KBM-7 (cell line): ENCODE measurements at places on chromosomes 7 and 10.

- DNase-seq, result peak; percentile 37
Observed at GRCh38 chr7:155533827-155534690, 12.3 kb downstream of the CNPY1 start.

DNA sequence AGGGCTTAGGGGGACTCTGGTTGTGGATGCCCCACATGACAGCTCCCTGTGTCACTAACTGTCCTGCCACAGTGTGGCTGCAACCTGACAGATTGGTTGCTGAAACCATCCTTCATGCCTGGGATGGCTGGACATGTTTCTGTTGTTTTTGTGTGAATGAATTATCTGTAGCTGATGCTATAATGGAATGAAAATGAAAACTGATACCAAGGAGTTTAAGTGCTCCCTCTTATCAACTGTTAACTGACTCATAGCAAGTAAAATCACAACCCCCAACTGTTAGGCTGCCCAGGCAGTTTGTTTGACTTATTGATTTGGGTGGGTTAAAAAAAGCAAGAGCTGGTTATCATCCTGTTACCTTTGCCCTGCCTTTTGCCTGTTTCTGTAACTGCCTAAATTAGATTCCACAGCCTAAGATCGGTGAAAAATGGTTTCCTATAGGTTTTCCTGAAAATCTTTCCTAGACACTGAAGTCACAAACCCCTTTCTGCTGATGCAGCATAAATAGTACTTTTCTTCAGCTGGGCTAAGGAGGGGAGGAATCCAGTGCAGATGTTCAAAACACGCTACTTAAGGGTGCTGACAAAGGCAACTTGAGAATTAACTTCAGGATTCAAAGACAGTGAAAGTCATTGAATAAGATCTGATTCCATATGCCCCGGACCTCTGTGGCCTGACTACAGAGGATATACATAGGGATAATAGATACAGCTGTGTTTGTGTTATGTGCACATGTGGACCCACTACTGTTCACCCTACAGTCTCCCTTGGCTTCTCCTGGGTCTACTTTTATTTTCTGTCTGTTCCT, 5.7 kb downstream of the FRAT2 start:
- DNase-seq, result no peak

DNA sequence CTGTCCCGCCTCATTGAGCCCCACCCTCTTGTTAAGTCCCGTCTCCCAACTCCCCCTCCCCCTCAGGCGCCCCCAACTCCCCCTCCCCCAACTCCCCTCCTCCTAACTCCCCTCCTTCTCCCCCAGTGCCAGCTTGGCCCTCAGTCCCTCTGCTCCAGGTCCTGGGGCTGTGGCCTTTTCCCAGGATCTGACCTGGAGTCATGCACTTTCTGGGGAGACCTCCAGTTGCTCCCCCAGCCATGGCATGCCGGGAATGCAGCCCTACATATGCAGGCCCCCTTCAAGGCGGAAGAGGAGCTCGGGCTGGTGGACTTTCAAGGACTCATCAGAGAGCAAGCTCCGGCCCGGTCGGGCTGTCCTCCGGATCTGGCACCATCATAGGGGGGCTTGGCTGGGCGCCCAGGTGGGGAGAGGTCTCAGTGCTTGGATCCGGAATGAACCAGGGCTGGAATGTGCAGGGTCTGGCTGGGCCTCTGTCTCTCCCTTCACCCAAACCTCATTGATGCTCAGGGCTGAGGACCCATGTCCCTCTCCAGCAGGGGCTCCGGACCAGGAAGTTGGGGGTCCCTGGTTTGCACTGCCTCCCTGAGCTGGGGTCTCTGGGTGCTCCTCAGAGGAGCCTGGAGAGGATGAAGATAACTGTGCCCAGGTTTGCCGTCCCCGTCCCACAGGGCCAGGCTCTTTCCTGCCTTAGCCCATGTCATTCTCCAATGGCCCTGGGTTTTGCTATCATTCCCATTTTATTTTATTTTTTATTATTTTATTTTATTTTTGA, 41.1 kb downstream of the TMEM270 start:
- no peak for DNase-seq

- DNase-seq, result no peak
Observed at GRCh38 chr10:103816431-103816830, 38.9 kb downstream of the SH3PXD2A start.

GRCh38 chr10:49397036-49397999, 1.4 kb upstream of the DRGX start:
- DNase-seq, result no peak

GRCh38 chr10:93495654-93496321, 624 bp upstream of the CEP55 start:
- no peak for DNase-seq
